T-helper 17 cell (primary cell): ENCODE measurements at places on chromosomes 4 and X.

- DNase-seq: no peak
Observed at GRCh38 chr4:80073473-80074008, 512 bp upstream of the ANTXR2 start.

DNA sequence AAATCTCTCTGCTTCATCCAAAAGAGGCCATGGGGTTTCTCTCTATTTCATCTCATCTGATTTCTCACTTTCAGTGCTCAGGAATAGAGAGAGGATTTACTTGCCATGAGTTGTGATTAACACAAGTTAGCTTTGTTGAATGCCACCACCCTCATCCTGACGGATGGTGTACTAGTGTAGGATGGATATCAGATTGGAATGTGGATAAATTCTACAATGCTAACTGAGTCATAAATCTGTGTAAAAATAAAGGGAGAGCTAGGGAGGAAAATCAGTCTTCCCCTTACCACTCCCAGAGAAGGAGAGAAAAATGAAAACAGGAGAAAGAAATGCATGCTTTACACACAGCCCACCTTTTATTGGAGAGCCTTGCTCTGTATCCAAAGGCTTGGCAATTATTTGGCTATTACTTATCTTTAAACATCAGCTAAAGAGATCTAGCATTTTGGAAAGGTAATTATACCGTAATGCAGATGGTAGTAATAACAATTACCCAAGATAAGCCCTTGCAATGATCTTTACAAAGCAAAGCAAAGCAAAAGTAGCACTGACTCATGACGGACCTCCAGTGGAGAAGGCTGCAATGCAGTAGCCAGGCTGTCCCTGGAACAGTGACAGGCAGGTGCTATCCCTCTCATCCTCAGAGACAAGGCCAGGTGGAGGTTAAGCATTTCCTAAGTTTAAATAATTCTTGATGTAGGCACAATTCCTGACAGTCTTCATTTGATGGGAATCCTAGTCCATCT lies 306.3 kb upstream of the PPARGC1A start:
- no peak for DNase-seq

GRCh38 chr4:185120631-185120946 lies 22.5 kb upstream of the SLC25A4 start:
- DNase-seq: no peak

DNA sequence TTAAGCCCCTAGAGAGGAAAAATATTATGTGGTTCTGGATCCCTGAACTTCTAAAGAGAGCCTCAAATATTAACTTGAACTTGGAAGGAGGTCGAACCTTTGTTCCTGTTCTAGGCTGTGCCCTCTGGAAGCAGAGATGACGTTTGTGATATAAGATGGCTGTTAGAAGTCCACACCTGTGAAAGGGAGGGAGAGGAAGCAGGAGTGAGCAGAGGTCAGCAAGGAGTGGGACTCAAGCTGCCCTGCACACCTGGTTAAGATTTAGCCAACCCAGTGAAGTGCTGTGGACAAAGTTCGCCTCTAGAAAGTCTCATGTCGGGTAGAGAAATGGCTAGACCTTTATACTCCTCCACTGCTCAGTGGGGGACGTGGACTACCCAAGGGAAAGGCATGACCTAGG lies 566.2 kb downstream of the MID1IP1 start:
- no peak for DNase-seq

- no peak for DNase-seq
Observed at GRCh38 chr4:99968330-99968729, 18.3 kb upstream of the H2AZ1 start.

DNA sequence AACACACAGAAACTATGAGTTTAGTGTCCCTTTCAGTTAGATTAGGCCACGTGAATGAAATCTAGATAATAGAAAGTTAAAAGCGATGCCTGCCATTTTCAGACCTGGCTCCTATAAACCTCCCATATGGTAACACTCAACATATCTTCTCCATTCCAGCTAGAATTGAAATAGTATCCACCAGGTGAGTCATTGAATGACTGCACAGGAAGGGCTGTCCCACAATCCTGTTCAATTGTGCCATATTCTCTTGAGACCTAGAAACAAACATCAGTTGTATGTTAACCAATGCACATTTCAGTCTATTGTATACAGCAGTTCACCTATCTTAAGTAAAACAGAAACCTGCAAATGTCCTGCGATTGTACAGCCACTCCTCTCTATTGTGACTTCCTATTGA lies 659.3 kb upstream of the SLIT2 start:
- no peak for DNase-seq

- no peak for DNase-seq
Observed at GRCh38 chr4:146269228-146269653, 54.9 kb downstream of the REELD1 start.

- no peak for DNase-seq
Observed at GRCh38 chr4:101795704-101796103, 5.2 kb downstream of the BANK1 start.

- no peak for DNase-seq
Observed at GRCh38 chr4:47664051-47664826, 173.6 kb downstream of the CORIN start.

GRCh38 chr4:7279902-7280301 lies 87.6 kb downstream of the SORCS2 start:
- no peak for DNase-seq

- DNase-seq: no peak
Observed at GRCh38 chrX:4764888-4765287, 1051.4 kb upstream of the PRKX start.

DNA sequence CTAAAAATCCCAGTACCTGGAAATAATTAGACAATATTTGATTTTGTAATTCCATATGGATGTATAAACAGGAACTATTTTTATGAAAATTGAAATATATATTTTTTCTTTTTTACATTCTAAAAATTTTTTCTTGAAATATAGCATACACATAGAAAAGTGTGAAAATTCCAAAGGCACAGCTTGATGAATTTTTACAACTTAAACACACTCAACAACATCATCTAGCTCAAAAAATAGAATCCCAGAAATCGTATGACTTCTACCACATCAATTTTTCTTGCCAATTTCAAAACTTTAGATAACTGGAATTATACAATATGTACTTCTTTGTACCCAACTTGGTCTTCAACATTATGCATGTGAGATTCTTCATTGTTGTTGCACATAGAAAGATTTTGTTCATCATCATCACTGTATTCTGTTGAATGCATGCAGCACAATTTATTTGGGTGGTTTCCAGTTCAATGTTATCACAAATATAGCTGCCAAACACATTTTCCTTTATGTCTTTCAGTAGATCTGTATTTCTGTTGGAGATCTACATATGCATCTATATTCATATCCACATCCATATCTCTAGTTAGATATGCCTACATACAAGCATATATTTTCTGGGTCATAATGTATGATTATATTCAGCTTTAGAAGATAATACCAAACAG lies 340.7 kb upstream of the SLIT2 start:
- DNase-seq: no peak

DNA sequence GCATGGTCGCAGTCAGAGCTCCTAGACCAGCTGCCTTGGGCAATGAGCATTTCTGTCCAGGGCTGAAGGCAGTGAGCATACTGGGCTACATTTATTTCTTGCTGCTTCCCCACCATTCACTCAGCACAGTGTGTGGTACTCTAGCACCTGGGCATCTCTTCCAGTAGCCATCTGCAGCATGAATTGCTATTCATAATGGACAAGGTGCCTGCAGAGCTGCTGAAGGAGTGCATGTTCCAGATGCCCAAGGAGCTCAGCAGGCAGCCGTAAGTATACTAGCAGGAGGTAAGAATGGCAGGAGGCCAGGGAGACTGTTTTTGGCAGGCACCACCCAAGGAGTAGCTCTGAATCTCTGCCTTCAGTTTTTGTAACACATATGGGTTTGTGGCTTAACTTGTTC lies 110.4 kb upstream of the RXFP1 start:
- DNase-seq: no peak

DNA sequence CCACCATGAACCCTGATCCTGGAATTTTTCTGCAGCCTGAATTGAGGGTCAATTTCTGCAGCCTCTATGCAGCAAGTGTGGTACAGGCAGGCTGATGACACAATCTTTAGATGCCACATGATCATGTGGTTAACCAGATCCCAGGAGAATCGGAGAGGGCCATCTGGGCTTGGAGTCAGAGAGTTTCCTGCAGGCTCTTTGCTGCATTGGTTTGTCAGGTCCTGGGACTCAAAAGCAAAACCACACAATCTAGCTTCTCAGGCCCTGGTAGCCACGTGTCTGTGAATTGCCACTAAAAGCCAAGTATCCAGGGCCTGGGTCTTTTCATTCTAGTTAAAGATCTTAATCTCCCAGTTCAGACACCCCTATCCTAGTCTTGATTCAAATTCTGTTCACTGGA lies 464.5 kb downstream of the BCOR start:
- DNase-seq: no peak

DNA sequence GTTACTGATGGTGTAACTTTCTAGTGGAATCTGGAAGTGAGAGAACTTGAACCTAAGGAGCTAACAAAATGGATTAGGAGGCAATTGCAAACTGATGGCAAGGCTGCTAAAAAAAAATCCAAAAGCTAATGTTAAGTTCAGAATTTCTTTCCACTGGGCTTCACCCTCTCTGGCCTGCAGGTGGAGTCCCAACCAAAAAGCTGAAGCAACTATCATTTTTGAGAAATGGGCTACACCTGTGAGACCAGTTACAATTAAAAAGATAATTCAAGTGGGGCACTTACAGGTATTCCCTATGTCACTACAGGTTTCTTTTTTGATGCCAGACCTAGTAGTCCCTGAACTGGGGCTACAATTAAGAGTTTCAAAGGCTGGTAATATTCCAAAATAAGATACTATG lies 142.1 kb upstream of the FTHL17 start:
- no peak for DNase-seq

DNA sequence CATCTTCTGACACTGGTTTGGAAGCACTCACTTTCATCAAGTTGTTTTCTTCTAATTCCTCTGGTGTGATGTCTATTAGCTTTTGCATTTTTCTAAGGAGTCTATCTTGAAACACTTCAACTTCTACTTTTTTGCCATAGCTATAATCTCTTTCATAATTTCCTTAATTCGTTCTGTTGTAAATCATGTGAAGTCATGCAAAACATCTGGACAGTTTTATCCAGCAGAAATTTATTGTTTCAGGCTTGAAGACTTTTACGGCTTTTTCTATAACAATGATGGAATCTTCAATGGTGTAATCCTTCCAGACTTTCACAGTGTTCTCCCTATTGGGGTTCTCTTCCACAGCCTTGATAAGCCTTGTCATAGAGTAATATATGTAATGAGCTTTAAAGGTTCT lies 74.9 kb upstream of the PABPC4L start:
- no peak for DNase-seq

DNA sequence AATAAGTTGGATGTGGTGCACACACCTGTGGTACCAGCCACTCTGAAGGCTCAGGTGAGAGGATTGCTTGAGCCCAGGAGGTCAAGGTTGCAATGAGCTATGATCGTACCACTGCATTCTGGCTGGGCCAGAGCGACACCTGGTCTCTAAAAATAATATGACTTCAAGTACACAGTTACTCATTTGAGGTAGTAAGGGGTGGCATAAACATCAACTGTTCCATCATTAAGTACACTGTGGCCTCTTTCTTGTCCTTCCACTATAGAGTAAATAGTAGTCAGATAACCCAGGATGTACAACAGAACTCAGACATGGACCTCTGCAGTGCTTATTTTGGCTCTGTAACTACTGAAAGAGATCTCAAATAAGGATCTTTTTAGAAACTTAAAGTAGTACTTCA lies 10.6 kb downstream of the FAM9B start:
- DNase-seq: no peak

DNA sequence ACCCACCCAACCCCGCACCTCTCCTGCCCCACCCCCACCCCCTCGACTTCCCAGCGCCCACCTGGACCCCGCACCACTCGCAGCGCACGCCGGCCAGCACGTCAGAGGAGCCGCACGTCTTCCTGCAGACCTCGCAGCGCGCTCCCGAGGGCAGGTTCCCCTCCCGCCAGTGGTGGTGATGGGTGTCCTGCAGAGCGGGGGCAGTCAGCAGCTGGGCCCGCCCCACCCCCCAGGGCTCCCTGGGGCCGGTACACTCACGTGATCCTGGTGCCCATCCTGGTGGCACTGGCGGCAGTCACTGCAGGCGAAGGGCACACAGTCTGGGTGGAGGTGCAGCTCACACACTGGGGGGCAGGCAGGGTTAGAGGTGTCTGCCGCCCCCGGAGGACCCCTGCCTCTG lies 5.1 kb downstream of the DGKQ start:
- DNase-seq: no peak

- no peak for DNase-seq
Observed at GRCh38 chrX:132533409-132533808, 44.6 kb upstream of the MBNL3 start.

- no peak for DNase-seq
Observed at GRCh38 chr4:177128306-177128705, 181.4 kb upstream of the NEIL3 start.

DNA sequence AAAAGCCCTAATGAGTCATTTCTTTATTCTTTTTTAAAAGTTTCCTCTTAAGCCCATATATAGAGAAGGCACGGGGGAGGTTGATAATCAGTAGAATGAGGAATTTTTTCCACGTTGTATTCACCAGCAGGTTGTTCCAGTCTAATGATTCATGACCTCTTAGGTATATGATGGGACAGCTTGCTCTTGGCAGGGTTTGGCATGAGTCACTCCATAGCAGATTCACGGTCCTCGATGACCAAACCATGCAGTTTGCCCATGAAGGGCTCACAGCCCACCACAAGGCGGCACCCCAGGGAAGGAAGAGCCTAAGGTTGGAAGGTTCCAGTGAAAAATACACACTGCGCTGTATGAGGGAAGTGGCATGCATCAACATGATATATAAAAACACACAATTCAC lies 623.8 kb upstream of the DIPK2B start:
- no peak for DNase-seq

DNA sequence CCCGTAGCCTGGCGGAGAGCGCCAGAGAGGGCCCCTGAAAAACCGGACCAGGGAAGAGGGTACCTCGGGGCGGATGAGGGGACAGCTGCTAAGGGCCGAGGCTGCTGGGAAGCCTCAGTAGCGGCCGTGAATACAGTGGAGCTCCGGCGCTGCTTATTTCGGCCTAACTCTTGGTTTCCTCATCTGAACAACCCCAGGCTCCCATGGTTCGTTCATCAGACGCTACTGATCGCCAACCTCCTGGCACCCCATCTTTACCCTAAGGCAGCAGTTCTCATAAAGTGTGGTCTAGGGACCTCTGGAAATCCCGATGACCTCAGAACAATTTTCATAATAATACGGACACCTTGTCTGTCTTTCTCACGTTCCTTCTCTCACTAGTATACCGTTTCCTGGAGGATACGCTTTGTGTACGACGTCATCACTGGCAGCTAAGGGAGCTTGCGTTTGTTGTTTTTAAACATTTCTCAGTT lies 645 bp upstream of the RAB28 start:
- no peak for DNase-seq
